CD8-positive, alpha-beta memory T cell (primary cell): ENCODE measurements at places on chromosomes 2 and 18.

GRCh38 chr2:64679673-64680425, 26.1 kb upstream of the SERTAD2 start:
- no peak for DNase-seq

DNA sequence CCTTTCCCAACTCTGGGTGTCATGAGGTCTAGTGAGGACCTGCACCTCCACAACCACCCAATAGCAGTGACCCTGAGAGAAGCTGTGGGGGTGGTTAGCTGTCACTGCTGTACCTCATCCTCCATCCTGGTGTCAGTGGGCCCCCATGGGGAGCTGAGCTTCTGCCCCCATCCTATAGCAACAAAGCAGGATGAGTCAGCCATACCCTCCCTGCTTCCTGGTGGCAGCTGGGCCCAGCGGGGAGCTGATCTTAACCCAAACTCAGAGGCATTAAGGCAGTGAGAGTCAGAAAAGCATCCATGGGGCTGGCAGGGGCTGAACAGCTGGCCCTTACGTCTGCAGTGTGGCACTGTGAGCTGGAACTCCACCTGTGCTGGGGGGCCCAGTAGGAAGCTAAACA, 247.8 kb upstream of the HDAC4 start:
- no peak for DNase-seq

GRCh38 chr2:19722531-19722971, 179.2 kb downstream of the TTC32 start:
- no peak for DNase-seq

DNA sequence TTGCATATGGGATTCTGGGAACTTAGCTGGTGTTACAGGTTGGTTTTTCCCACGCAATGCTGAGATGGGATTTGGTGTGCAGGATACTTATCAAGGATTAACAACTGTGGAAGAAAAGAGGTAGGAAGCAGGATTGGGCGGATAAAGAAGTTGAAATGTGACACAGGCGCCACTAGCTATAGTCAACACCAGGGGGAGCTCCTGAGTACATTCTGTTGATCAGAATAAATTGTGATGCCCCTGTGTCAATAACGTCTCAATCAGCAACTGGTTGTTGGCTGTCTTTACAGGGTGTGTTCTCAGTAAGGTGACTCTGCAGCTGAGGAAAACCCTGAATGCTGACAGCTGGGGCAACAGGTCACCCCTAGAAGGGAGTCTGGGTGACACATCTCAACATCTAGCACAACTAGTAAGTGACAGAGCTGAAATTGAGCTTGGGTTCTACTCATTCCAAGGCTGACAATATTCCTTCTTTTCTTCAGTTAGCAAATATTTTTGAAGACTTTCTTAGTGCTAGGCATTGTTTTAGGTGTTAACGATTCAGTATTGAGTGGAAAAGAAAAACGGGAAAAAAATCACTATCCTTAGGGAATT, 143.0 kb downstream of the ARL6IP6 start:
- no peak for DNase-seq

GRCh38 chr2:68059784-68060525, 2.8 kb downstream of the C1D start:
- DNase-seq = no peak

DNA sequence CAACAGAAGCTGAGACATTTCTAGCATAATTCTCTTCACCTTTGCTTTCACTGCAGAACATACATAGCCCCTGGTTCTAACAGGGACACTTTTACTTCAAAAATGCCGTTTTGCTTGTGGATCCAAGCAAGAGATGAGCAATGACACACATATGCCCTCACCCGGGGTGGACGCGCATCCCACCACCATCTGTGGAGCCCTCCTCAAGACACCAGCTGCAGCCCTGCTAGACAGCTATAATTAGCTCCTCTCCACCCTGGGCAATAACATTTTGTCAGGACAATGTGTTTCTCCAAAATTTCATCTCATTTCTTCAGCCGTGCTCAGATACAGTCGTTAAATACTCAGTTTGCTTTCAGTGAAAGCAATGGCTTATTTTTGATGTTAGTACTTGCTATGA, 368.7 kb upstream of the RAB6C start:
- no peak for DNase-seq

DNA sequence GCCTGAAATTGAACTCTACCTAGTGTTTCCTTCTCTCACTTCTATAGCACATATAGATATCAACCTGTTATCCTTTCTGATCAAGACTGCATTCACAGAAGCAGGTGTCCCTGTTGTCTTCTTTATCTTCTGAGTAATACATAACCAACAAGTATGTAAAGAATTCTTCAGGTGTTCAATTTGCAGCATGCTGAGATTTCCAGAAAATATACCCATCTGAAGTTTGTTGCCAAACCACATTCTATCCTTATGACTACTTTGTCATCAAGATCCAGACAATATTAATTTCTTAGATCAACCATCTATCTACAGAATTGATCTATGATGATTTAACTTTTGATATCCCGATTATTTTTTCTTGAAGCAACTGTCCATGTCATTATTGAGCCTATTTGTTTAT, 69.5 kb downstream of the TGFA start:
- DNase-seq = no peak

- no peak for DNase-seq
Observed at GRCh38 chr2:17441055-17441771, 77.0 kb downstream of the RAD51AP2 start.

DNA sequence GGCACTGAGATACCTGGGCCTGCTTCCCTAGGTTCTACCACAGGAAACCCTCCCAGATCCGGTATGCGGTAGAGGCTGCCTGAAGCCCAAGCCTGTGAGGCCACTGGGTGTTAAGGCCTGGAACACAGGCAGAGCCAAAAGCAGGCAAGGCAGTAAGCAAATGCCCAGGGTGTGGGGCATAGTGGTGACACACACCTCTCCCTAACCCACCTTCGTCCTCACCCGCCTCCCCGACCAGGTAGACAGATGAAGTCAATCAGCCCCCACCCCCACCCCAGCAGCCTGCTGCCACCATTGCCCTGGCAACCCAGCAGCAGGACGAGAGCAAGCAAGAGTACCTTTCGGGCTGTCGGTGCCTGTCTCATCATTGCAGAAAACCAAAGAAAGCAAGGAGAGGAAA, 6.1 kb downstream of the DCTN1 start:
- no peak for DNase-seq

GRCh38 chr18:53004798-53005197, 664.8 kb downstream of the DCC start:
- DNase-seq = no peak

- no peak for DNase-seq
Observed at GRCh38 chr2:235217846-235218245, 266.0 kb downstream of the SH3BP4 start.

GRCh38 chr2:155830351-155830750, 502.2 kb downstream of the NR4A2 start:
- DNase-seq = no peak

- DNase-seq = no peak
Observed at GRCh38 chr2:128424406-128425171, 105.9 kb upstream of the HS6ST1 start.

DNA sequence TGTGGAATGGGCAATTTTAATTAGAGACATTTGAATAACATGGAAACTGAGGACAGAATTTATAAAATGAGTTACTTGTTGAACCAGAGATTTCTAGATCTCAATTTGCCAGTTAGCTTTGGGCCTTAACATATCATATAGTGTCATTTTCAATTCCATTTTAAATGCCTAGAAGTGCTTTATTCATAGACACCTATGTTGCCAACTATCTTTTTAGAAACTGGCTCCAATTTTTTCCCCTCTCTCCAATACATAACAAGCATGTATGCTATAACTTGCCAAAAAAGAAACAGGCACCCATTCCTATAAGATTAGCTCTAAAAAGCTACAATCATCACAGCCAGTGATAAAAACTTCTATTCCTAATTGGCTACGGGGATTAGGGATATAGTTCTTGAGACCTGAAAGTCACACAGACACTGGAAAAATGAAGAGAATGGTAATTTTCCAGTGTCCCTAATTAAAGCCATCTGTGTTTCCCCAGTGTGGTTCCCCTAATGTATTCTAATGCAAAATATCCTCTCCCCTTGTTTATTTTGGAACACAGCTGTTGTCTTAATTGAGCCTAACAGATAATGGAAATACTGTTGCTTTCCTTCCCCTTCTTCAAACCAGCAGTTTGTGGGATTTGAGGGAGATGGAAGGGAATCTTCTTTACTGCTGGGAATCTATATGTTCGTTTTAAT, 205.5 kb upstream of the FSHR start:
- no peak for DNase-seq

GRCh38 chr2:105934467-105934866, 189.8 kb downstream of the NCK2 start:
- no peak for DNase-seq

- no peak for DNase-seq
Observed at GRCh38 chr18:22800551-22800951, 132.6 kb upstream of the RBBP8 start.

DNA sequence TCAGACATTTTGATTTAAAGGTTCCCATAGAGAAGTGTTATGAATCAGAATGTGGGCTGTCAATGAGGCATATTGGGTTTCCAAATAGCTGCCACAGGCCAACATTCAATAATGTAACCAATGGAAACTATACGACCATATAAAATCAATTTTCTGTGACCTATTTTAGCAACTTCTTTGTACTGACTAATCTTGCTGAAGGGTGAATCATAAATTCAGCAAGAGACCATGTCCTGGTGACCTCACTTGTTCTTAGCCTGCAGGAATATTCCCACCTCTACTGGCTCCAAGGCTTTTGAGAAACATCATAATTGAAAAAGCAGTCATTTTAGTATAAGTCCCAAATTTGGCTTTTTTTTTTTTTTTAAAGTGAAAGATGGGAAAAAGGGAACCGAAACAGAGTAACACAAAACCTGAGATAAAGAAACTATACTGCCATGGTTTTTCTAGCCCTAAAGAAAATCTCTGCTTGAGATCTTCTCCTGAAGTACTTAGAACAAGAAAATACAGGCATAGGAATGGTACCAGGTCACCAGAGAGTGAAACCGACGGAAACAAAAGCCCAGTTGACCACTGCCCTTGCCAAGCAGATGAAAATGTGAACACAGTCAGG, 32.1 kb downstream of the PLEKHM3 start:
- no peak for DNase-seq

DNA sequence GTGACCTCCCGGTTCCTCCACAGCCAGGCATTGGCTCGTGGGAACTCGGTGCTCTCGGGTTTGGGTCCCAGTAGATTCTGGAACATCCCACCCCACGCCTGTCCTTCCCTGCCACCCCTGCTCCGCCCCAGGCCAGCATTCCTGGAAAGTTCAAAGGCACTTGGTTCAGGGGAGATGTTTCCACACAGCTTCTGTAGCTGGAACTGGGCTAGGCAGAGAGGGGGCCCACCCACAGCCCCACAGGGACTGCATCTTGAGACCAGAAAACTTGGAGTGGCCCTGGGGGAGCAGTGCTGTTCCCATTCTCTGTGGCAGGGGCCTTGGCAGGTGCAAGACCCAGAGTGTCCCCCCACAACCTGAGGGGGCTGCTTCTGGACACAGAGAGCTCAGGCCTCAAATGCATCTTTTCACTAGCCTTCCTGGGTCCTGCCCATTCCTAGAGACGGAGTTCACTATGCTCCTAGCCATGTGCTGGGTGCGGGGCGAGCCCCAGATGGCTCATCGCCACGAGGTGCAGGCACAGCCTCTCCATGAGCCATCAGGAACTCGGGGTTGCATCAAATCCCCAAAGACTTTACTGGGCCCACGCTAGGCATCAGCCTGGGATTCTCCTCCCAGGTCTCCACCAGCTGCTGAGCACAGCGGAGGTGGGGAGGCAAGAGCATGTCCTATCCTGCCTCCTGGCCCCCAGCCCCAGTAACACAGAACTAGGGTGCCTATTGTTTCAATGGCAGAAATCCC, 68.7 kb downstream of the ZFP36L2 start:
- no peak for DNase-seq

GRCh38 chr2:189492451-189492850, 51.2 kb downstream of the WDR75 start:
- no peak for DNase-seq

- DNase-seq = no peak
Observed at GRCh38 chr2:138209009-138209408, 244.7 kb downstream of the HNMT start.

GRCh38 chr2:109722026-109722425, 72.1 kb upstream of the RGPD5 start:
- no peak for DNase-seq

GRCh38 chr2:198499539-198499938, 695.1 kb downstream of the PLCL1 start:
- no peak for DNase-seq

DNA sequence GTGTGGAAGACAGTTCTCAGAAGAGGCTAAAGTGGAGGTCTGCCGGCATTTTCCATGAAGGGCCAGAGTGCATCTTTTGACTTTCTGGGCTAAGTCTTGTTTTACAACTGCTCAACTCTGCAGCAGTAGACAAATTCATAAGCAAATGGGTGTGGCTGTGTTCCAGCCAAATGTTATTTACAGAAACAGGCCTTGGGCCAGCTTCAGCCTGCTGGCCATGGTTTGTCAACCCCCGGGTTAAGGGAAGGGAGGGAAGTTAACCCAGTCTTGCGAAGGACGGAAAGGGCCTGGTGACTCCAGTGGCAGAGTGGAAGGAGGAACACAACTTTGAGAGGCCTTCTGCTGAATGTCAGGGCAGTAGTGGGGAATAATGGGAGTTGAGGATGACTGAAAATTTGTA, 34.3 kb upstream of the NCKAP5 start:
- DNase-seq = no peak

- DNase-seq = no peak
Observed at GRCh38 chr2:222523783-222524544, 99.6 kb downstream of the SGPP2 start.

DNA sequence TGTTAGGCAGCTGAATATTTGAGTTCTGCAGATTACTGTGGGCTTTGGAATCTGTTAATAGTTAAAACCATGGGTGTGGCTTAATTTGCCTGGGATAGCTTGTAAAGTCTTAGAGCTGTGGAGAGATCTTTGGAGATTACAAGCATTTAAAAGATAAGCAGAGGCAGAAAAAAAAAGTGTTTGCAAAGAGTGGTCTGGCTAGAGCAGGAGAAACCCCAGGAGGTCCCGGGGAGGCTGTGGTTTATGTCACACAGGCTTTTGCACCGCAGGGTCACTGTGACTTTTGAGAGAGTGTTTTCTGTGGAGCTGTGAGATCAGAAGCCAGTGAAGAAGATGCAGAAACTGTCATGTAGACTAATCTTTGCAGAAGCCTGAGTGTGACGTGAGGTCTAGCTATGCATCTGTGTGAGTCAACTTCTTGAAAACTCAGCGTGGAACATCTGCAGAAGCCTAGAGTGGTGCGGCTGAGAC, 49.0 kb downstream of the SETBP1 start:
- DNase-seq = peak; percentile 72
